NCI-H460 (cell line): ENCODE measurements at places on chromosomes 6 and 20.

DNA sequence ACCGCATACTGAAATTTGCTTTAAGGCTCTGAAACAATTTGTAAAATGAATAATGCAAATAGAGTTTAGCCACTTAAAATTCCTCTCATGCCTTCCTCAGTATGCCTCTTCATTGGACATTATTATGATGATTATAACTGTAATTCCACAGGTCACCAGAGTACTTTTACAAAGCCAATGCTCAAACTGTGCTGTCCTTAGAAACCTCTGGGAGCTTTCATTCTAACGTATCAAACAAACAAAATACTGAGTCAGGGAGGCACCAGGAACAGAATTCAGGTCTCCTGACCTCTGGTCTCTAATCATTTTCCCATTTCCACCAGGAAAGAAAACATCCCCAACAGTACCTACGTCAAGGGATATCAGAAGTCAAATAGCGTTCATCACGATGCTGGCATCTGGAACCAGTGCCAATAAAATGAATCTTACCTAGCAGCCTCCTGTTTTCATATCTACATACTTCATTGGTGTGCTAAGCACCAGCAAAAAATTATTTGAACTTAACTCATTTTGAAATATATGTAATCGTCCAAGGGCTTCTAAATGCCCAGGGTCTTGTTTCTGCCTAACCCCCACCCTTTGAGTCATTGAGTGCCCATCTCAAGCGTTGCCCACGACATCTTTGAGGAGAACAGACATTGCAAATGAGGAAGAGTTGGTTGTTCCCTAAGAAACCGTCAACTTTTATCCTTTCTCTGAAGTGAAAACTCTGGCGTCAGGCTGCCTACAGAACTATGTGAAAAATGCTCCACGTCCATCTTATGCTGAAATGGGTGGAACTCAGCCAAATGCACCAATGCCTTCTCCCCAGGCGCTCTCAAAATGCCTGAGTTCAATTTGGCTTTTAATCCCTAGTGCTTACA is 37.9 kb downstream of the NEDD9 start:
- peak; percentile 87 for DNase-seq

DNA sequence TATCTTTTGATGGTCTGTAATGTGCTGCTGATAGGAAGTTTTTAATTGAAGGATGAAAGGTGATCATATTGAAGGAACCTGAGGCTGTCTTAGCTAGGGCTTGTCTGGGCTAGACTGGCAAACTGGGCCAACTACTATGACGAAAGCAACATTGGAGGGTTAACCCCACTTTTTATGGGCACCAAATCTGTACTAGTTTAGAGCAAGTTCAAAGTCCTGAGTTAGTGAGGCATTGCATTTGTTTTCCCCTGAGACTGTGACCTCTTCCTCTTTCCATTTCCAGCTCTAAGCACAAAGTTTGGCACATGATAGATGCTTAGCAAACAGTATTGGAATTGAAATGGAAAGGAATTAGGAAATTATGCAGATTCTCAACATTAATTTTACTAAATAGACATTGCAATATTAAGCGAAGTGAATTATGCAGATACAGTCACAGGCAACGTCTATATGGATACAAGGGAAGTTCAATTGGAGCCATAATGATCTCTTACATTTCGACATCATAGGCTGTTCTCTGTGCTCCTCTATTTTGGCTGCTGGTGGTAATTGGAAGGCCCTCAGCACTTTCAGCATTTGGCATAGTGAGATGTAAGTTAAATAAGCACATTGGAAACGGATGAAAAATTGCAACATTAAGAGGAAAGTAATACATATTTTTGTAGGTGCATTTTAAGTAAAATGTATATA is 22.2 kb downstream of the CEP57L1 start:
- DNase-seq = no peak

DNA sequence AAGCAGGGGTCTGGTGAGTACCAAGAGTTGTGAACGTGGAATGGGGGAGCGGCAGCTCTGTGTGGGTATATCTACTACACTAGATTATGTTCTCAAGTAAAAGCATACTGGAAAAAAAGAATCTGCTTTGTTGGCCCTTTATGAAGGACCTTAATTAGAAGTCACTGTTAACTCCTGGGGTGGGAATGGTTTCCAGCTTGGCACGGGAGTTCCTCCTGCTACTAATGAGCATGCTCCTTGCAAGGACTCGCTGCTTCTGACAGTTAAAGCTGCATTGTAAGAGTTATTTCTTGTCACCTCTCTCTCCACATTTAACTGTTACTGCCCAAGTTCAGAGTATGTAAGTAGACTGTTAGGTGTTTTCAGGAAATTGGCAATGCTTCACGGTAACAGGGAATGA is 292.7 kb downstream of the ZFAND3 start:
- no peak for DNase-seq

- no peak for DNase-seq
Observed at GRCh38 chr6:14921878-14922671, 323.8 kb upstream of the JARID2 start.

DNA sequence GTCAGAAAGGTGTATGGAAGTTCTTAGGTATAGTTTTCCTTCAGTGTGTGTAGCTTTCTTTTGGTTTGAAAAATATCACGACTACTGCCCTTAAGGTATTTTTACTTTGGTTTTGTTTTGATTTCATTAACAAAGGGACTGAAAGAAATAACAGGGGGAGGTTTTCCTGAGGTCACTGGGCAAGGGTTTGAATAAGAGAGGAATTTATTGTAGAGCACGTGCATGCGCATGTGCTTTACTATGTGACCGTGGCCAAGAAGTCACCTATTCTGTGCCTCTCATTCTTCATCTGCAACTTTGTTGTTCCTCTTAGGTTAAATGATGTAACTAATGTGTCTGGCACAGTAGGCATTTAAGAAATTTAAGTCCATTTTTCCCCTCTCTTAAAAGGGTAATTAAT is 4.1 kb upstream of the MAN1A1 start:
- DNase-seq = no peak

GRCh38 chr20:53789989-53790675 is 196.5 kb upstream of the ZNF217 start:
- no peak for DNase-seq

GRCh38 chr6:106882138-106882537 is 92.4 kb downstream of the CD24 start:
- no peak for DNase-seq

DNA sequence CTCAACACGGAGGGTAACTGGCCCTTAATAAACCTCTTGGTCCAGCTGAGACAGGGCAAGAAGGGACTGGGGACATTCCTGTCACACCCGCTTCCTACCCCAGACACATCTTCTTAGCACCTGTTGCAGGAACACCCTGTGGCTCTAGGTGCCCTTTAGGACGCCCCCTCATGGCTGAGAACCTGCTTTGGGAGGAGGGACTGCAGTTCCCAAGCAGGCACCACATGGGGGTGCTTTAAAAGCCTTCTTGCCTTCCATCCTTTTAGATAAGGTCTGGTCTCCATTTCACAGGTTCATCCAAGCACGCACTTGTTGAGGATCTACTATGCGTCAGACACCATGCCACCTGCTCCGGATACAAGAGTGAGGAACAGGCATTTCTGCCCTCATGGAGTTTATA is 26.6 kb downstream of the NSFL1C start:
- DNase-seq = no peak

- no peak for DNase-seq
Observed at GRCh38 chr6:116096979-116097816, 3.5 kb upstream of the NT5DC1 start.

DNA sequence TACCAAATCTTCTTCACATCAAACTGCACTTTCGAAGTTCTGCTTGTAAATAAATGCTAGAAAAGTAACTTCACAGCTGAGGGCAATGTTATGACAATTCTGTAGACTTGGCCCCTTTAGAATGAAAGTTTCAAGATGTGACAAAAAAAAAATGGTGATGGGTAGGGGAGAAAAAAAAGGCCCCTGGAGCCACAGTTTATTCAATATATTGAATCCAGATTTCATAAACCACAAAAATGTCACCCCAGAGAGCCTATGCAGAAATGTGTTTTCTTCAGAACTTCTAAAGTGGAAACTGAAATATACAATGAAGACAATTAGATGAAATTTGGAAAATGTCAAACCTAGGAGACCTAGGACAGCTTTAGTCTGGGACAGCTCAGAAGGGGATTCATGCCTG is 143.1 kb downstream of the EDN3 start:
- DNase-seq = no peak

DNA sequence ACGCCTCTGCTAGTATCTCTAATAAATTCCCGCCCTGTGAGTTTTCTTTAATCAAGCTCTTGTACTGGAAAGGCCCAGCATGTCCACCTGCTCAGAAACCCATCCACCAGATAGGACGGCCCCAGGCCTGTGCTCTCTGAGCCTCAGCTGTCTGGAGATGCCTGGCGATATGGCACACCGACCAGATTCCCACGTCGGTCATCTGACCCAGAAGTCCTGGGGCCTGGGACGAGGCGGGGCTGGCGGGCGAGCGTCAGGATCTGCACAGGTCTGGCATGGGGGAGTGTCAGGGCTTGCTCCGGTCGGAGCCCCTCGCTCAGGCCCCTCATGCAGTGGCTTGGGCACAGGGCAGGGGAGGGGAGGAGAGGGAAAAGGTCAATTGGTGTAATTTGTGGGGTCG is 10.2 kb downstream of the RNASET2 start:
- no peak for DNase-seq

DNA sequence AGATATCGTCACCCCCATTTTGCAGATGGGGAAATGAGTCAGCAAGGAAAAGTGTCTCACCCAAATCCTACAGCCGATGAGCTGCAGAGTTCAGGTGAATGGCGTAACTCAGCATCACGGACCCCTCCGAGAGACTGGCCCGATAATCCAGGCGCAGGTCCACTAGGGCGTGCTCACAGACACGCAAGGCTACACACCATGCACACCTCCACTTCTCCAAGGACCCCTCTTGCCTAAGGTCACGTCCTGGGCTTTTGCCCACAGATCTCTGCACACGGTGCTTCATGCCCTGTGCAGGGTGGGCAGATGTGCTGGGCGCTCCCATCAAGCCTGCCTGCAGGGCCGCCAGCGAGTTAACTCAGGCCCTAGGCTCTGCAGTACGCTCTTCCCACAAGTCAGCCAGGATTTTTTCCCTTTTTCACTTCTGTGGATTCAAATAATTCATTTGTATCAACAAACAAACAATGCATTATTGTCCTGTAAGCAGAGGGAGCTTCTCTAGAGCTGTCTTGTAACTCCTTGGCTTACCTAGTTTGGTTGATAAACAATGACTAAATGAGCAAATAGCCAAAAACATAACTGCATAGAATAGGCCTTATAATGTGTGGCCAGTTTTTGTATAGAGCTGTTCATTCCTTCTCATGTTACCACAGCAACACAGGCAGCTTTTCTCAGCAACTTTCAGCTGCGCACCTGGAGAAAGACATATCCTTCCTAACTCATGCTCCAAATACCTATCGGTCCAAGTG is 139.1 kb downstream of the AGPAT4 start:
- DNase-seq = no peak

DNA sequence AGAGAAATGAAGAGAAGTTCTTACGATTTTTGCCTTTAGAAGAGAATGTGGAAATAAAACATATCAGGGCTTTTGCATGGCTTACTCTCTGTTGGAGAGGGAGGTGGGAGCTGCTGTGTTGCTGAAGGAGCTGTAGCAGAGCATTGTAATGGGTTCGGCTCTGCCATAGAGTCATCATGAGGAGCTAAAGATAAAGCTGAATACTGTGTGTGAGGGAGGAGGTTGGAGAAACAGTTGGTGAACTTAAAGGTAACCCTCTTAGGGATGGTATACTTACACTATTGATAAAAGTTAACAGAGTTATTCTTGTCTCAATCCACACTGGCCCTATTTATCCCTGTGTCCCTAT is 34.8 kb downstream of the CTNNBL1 start:
- DNase-seq = no peak

GRCh38 chr20:17622086-17622850 is 52.4 kb downstream of the DSTN start:
- no peak for DNase-seq

GRCh38 chr6:168100011-168100802 is 21.2 kb upstream of the FRMD1 start:
- no peak for DNase-seq

DNA sequence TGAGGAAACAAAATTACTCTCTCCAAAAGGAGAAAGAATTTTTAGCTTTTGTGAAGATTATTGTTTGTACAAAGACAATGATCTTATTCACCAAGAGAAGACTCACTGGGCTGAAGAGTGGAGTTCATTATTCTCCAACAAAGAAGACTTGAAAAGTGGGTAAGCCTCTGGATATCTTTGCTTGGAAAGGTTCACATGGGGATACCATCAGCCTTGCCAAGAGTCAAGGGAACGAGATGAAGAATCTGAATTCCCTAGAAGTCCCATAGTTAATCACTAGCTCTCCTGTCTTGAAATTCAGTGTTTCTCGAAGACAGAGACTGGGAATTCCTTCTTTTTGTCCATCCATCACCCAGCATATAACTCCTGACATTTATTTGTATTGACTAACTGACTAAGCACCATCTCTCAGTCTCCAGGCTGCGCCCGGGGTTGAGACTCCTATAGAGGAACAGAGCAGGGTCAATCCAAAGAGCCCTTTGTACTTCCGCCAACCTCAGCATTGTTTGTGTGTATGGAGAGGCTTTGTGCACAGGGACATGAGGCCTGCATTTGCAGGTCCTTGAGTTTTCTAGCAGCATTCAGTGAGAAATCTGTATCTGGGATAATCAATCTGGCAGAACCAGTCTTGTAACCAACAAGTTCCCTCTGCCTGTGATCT is 461.9 kb downstream of the KIF16B start:
- DNase-seq = no peak

DNA sequence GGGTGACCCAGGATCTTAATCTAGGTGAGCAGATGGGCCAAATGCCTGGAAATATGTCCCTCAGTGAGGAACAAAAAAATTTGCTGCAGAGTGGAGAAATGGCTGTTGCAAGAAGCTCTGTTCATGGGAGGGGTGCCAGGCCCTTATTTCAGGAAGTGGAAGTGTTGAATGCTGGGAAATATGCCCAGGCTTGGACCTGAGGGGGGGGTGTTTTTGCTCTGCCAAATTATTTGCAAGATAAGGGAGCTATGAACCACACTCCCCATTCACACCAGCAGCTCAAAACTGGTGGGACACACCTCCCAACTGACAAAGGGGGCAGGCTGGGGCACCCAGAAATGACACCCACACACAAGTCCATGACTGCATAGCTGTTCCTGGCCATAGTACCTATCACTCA is 8.7 kb downstream of the CST4 start:
- DNase-seq = no peak

GRCh38 chr6:158999154-158999665 is 792 bp downstream of the RSPH3 start:
- DNase-seq = no peak

DNA sequence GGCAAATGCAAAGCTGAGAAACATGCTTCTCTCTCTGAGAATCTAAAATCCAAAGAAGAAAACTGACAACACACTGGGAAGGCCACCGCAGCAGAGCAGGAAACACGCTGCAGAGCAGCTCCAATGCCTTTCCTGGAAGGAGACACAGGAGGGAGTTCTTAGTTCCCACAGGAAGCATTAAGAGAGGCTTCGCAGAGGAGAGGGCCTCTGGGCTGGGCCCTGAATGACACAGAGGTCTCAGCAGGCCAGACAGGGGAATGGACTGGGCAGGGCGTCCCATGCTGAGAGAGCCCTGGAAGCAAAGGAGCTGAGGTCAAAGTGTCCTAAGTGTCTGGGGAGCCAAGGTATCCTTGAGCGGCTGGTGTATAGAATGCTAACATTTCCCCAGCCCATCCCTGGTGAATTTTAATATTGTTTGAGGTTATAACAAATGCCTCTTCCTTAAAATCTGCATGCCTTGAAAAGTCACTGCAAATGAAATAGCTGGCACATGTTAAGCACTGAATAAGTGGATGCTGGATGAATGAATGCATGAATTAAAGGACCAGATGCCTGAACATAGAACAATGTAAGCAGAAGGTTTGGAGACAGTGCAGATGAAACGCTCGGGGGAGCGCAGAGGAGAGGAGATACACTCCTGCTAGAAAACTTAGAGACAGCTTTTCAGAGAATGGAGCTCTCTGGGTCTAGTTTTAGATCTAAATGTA is 110.0 kb upstream of the SYNDIG1 start:
- no peak for DNase-seq
